ENCODE measurements at places on chromosomes 12 and 14. TPM values are rescaled to one million over a fixed set of nuclear protein-coding genes. Genes with fewer than 3 reads are reported as not detected.

- DNase-seq, result no peak
Measured at GRCh38 chr14:72880164-72880563, 13.7 kb downstream of the DPF3 start.

GRCh38 chr14:37278636-37279538, 81.2 kb downstream of the MIPOL1 start:
- no peak for DNase-seq

DNA sequence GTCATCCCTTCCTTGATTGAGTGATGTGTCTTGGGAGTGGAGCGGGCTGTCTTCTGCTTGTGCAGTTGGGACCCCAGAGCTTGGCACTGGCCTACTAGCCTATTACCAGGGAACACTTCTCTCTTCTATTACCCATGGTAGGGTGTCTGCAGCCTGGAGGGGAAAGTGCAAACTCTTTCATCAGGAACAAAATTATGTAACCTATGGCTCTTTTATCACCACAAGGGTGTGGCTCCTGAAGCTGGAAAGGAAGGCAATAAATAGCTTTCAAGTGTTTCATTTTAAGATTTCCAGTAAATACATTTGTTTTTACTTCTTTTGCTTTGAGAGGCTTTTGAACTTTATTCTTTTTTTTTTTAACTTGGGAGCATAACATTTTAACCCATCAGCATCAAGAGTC, 349.7 kb upstream of the FAR2 start:
- no peak for DNase-seq

- DNase-seq, result no peak
Measured at GRCh38 chr12:124823272-124823970, 40.2 kb downstream of the SCARB1 start.

Gene C1QL4
- under 0.01 TPM for total RNA-seq

DNA sequence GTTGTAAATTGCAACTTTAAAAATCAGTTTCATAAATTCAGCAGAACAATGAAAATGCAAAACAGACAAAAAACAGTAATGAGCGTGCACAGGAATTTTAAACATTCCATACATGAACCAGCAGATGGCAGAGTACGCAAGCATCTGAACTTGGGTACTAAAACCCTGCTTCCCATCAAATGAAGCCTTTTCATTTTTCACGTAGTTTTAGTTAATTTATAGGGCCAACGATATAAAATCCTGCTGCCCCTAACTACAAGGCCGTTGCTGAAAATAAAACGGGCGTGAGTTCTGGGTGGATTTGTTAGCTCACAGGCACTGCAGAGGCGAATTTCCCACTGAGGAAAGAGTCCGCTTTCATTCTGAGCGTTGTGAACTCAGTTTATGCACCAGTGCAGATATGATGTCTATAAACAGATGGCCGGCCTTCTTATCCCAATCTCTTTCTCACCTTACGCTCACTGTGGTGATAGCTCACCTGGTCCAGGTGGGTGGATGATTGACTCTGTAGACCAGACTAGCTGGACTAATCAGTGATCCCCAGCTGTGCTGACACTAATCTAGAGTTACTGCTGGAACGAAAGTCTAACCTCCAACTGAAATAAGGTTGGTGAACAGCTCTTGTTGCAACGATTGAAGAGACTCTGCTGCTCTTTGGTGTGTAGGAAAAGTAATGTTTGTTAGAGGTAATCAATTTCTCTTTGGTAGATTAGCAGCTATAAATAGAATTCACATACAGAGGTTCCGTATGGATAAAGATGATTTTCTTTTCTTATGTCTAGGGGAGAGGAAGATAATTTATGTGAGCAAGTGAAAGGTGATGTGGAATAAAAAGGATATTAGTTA, 89.2 kb downstream of the PDZRN4 start:
- DNase-seq, result peak; percentile 36

GRCh38 chr14:92711976-92712653, 36.3 kb downstream of the LGMN start:
- DNase-seq, result no peak

GRCh38 chr14:54330876-54331275, 65.9 kb upstream of the CDKN3 start:
- no peak for DNase-seq

DNA sequence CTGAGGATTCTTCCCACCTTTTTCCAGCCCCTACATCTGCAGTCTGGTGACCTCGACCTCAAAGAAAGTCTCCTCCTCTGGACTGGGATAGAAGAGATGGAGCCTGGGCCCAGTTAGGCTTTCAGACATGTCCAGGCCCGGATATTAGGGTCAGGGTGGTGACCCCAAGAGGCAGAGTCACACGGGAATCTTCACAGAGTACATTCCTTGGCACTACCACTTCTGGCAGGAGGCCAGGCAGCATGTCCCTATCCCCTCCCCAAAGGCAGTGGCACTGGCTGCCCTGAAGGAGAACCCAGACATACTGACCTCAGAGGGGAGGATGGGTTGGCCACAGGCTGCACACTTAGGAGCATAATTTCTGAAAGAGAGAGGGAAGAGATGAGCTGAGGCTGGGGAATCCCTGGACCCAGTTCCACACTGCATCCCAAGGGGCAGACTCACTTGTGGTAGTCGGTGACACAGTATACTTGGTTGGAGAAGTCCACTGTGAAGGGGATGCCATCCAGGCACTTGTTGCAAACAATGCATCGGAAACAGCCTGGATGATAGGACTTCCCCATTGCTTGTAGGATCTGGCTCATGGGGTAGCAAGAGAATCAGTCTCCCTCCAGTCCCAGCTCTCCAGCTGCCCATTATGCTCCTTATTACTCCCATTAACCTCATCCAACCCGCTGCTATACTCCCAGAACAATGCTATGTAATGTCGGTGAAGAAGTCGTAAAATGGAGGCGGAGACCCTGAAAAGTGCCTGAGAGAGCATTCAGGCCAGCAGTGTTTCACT, 7.6 kb downstream of the AJUBA start:
- DNase-seq, result no peak

Gene LHX5
- not detected for total RNA-seq

GRCh38 chr14:50383618-50384225, 13.0 kb downstream of the CDKL1 start:
- DNase-seq, result no peak

GRCh38 chr12:65960820-65961189, 136.5 kb downstream of the HMGA2 start:
- no peak for DNase-seq

Gene TMEM30B
- 0.54 TPM for total RNA-seq

DNA sequence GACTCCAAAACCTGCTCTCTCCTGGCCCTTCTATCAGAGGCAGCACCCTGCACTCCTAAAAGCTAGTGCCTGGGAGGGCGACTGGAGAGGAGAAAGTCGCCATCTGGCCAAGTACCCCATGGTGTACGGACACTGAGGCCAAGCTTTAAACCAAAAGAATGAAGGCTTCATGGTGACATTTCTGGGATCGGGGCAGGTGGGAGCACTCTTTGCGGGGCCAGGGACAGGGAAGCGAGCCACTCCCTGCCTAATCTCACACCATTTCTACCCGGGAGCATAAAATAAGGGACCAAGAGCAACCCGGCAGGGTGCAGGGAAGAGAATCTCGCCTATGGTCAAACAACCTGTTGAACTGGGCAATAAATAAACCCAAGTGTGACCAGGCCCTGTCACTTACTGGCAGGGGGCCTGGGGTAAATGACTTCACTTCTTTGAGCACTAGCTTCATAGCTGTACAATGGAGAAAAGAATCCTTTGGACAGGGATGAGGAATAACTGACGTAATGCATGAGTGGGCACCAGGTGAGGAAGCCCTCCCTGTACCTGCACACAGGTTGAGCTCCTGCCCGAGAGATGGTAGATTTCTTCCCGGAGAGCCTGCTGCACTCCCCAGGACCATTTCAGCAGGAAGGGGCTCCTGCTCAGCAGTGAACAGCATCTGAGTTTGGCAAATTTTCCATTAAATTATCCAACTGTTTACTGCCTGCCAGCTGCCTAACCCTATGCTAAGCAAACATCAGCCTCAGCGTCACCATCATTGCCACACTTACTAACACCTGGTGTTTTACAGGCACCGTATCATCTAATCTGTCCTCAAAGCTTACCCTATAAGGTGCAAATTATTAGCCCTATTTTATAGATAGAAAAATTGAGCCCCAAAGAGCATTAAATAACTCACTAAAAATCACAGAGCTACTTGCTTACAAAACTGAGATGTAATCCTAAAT, 2.0 kb downstream of the SERPINA1 start:
- no peak for DNase-seq

GRCh38 chr14:38089123-38089522, 118.6 kb upstream of the SSTR1 start:
- DNase-seq, result no peak

Gene GPRC5D
- total RNA-seq, result not detected

- DNase-seq, result no peak
Measured at GRCh38 chr12:65858831-65859230, 34.5 kb downstream of the HMGA2 start.

Gene TMTC3
- 5.9 TPM for total RNA-seq

Gene IL23A
- total RNA-seq, result 0.81 TPM

Gene NELL2
- total RNA-seq, result under 0.01 TPM

- no peak for DNase-seq
Measured at GRCh38 chr12:79141776-79142175, 277.2 kb downstream of the SYT1 start.

Gene HOTAIR
- total RNA-seq, result not detected

Gene PLD4
- total RNA-seq, result 25.6 TPM

DNA sequence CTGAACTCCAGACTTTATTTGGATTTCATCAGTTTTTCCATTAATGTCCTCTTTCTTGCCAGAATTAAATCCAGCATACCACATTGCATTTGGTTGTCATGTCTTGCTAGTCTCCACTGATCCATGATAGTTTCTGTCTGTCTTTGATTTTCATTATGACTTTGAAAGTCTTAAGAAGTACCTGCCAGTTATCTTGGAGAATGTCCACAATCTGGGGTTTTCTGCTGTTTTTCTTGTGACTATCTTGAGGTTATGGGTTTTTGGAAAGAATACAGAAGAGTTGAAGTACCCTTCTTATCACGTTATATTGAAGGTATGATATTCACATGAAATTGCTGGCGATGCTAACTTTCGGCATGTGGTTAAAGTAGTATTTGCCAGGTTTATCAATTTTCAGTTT, 282.3 kb upstream of the PRICKLE1 start:
- DNase-seq, result no peak

- no peak for DNase-seq
Measured at GRCh38 chr12:77590306-77590705, 240.4 kb upstream of the NAV3 start.

Gene LRTM2
- under 0.01 TPM for total RNA-seq

GRCh38 chr14:71508901-71509300, 423.3 kb upstream of the RGS6 start:
- no peak for DNase-seq

Gene CFAP251
- 1.1 TPM for total RNA-seq

- DNase-seq, result no peak
Measured at GRCh38 chr12:116719731-116720528, 17.9 kb downstream of the SPRING1 start.

GRCh38 chr12:49121047-49121696, 10.0 kb downstream of the TUBA1B start:
- DNase-seq, result no peak

Gene SLC39A2
- not detected for total RNA-seq

DNA sequence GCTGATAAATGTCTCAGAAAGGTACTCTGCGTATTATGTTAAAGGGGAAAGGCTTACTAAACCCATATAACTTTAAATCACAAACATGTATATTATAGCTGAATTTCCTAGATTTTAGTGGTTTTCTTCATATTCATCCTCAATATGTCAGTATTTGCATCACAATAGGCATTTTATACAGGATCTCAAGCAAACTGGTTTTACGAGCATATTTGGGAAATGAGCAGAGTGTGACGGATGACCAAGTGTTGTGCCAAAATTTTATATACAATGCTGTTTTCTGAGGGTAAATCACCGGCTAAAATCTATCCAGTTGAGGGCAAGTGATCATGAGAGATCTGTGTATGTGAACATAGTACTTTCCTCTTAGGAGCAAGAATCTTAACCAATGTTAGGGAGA, 8.4 kb downstream of the CPM start:
- no peak for DNase-seq
